ENCODE measurements at places on chromosomes 3 and 15.

DNA sequence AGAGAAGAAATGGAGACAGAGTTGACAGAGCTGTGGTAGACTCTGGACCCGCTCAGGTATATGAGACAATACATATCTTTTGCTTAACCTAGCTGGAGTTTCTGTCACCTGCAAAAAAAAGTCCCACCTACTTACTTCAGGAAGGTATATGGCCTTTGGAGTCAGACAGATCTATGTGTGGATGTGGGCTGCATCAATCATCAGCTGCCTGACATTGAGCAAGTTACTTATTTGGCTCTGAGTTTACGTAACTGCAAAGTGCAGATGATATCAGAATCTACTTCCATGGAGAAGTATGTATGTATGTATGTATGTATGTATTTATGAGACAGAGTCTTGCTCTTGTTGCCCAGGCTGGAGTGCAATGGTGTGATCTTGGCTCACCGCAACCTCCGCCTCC, 124.3 kb downstream of the MYLK start:
- no peak for DNase-seq

GRCh38 chr15:92074101-92074500, 220.6 kb downstream of the SLCO3A1 start:
- no peak for DNase-seq

GRCh38 chr15:38171973-38172372, 80.7 kb upstream of the SPRED1 start:
- no peak for DNase-seq

DNA sequence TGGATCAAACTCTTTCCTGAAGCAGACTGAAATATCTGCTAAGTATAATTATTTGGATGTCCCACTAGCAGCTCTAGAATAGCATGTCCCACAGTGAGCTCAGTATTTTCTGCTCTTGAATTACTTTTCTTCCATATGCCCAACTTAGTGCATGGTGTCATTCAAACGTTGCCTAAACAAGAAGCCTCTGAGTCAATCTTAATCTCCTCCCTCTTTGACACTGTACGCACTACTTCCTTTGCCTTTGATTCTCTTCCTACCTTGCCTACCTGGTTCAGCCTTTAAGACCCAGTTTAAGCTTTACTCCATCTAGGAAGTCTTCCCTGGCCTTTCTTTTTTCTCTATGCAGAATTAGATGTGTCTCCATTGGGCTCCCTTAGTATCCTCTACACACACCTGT, 54.5 kb downstream of the SEC22A start:
- DNase-seq = no peak

DNA sequence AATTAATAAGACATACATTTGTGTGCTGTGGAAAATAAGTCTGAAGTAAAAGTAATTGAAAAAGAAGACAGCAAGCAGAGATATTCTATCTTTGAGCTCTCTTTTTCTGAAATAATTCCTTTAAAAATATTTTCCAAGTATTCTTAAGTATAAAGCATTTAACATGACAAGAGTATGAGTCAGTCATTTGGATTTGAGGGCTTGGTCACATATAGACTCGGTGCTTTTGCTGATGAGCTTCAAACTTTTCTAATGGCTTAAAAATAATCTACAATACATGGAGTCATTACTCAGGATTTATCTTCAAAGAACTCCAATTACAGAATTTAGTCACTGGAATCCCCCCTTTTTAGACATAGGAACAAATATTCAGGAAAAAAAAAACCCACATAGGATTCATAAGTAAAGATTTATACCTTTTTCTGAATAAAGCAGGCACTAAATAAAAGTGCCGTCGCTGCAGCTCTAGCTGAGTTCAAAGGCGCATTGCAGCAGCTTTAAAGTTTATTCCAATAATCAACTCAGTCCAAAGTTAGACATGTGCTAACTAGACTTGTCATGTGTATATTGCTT, 147.5 kb downstream of the CTNNB1 start:
- DNase-seq = no peak

DNA sequence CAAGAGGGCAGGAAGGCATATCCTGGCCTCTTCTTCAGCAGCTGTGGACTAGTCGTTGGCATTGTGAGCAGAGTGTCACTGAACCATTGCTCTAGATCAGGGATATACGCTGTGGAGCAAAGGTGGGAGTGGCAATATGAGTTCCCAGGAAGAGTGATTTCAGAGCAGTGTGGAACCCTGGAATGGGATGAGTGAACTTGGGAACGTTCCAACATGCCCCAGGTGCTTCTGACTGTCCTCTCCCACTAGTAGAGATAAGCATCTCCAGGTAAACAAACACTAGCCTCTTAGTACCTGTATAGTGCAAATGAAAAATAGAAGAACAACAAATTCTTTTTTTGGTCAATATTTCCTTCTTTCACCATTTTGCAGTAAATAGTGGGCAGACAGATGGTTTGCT, 123.6 kb upstream of the VEPH1 start:
- DNase-seq = no peak

GRCh38 chr3:42762046-42762724, 10.9 kb downstream of the CCDC13 start:
- DNase-seq = no peak

DNA sequence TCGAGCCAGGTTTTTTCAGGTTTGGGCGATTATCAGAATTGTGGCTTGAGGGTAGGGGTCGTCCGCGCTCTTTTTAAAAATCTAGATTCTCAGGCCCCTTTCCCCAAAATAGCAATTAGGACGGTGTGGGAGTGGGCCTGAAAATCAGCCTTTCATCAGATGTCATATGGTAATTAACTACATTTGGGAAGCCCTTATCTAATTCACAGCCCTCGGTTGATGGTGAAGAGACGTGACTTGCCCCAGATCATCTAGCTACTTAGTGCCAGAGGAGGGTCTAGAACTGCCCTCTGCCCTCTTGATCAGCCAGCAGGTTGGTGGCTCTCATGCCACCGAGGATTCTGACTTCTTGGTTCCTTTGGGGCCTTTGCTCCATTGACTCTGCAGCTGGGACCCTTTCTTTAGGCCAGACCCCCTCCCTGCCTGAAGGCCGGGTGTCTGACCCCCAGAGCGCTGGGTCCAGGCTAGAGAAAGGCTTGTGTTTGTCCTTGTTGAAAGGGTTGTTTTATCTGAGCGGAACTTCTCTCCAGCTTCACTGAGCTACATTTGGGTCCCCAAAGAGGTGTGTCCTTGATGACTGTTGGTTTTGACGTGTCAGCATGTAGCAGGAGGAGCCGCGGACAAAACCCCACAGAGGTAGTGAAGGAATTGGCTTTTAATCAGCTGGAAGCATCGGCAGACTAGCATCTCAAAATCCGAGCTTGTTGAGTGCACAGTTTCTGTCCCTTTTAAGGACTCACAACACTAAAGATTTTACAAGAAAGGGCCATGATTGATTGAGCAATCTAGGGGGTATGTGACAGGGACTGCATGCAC, 857 bp downstream of the AEN start:
- DNase-seq = no peak

DNA sequence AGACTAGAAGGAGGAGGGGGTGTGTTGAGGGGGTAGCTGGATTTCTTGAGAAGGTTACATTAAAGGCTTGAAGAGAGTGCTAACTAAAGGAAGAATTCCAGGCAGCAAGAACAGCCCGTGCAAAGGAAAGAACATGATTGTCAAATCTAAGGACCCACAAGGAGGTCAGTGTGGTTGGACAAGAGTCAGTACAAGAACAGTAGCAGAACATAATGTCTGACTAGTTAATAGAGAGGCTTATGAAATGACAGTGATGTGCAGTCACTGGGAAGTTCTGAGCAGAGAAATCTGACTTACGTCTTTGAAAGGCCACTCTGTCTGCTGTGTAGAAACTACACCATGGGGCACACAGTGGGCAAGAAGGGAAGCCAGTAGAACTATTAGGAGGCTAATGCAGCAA, 19.8 kb upstream of the RBMS3 start:
- DNase-seq = no peak

GRCh38 chr3:22284559-22284958, 533.5 kb upstream of the ZNF385D start:
- DNase-seq = no peak

DNA sequence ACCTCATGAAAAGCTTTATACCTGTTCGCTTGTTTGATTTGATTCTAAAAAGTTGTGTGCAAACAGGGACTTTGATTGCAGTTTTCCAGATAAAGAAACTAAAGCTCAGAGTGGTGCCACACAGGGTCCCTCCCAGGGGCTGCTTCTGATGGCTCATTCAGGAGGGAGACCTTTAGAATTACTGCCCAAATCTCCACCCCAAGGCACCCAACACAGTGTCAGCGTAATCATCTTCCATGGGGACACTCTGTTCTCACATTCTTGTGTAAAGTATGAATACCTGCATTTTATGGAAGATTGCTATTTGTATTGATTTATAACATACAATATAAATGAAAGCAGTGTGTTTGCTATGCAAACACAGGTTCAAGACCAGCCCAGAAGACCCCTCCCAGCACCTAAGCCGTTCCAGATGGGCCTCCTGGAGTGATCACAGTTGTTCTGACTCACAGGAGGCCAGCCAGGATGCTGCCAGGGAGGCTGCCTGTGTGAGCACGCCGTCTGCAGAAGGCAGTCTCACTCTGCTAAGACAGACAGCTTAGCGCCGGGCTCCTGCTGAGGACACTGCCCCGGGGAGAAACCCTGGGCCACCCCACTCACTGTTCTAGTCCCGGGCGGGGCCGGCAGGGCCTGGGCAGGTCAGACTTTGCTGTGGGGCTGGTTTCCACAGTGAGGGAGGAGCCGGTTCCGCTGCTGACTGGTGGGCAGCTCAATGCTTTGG, 185.6 kb downstream of the FAM43A start:
- DNase-seq = no peak

GRCh38 chr15:69375151-69375790, 38.9 kb upstream of the KIF23 start:
- no peak for DNase-seq

DNA sequence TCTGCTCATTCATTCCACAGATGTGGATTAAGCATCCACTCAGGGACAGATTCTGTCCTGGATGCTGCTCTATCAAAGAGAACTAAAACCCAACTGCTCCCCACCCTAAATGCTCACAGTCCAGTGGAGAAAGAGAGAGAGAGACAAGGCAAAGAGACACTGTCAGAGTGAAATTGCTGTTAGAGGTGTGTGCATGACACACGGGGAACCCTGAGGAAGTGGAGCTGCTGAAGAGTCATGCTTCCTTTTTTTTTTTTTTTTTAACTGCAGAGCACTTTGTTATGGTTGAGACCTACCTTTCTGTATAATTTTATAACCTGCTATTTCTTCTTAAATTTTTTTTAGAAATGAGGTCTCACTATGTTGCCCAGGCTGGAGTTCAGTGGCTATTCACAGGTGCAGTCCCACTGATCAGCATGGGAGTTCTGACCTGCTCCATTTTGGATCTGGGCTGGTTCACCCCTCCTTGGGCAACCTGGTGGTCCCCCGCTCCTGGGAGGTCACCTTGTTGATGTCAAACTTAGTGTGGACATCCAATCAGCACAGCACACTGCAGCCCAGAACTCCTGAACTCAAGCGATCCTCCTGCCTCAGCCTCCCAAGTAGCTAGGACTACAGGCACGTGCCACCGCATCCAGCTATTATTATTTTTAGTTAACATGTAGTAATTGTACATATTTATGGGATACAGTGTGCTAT, 18.2 kb upstream of the PSTPIP1 start:
- no peak for DNase-seq

DNA sequence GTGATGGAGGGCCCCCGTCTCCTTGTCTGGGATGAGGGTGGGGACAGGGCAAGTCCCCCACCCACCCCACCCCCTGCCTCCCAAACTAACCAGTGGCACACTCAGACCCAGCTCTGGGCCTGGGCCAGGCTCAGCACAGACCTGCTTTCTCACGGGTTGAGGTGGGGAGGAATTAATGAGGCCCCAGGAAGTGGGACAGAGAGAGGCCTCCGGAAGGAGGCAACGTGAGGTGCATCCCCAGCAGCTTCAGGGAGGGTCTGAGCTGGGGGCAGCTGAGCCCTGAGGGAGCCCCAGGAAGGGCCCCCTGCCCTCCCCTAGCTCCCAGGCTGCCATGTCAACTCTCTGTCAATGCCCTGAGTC, 15.0 kb upstream of the GNAI2 start:
- DNase-seq = no peak

DNA sequence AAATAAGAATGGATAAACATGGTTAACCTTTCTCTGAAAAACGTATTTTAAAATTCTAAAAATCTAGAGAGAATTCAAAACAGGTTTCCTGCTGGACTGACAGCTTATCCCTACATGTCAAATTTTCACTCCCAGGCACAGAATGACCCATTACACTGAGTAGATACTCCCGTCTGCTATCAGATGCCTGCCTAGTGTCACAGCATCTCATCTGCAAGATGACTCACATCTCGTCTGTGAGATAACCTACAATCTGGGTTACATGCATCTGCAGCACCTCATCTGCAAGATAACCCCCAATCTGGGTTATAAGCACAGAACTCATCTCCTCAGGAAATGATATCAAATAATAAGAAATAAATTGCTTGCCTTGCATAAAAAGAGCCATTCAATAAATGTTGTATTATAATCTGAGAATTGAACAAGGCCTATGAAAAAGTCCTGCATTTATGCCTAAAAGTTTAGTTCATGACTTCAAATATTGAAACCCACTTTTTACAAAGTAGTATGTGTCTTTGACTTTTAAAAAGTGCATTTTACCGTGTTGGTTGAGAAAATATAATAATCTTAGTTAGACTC, 188.3 kb upstream of the THBS1 start:
- DNase-seq = no peak

DNA sequence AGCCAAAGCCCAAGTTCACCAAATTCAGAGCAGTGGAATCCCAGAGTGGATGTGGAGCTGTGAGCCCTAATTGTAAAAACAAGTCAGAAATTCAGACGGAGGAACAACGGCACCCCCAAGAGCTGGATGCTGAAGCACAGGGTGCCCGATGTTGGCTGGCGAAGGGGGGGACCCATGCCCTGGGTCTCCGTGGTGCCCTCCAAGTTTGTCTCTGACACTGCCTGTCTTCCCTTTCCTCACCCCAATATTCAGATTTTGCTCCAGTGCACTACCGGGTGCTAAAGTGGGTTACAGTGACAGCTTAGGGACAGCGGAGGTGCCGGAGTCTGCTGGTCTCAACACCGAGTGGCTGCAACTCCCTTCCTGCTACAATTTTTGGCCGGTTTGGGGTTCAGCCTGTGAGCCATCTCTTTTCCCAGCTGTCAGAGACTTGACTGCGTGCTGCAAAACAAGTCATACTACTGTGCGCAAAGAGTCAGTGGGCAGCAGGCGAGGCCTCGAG, 6.6 kb downstream of the GRIP2 start:
- no peak for DNase-seq

All from stimulated activated CD8-positive, alpha-beta memory T cell treated with anti-CD3 and anti-CD28 coated beads, Interleukin-7, amount 100 ng/mL, for 4 hours (primary cell).